ENCODE measurements at places on chromosomes 13 and 19. TPM values are rescaled to one million over a fixed set of nuclear protein-coding genes. Genes with fewer than 3 reads are reported as not detected.

DNA sequence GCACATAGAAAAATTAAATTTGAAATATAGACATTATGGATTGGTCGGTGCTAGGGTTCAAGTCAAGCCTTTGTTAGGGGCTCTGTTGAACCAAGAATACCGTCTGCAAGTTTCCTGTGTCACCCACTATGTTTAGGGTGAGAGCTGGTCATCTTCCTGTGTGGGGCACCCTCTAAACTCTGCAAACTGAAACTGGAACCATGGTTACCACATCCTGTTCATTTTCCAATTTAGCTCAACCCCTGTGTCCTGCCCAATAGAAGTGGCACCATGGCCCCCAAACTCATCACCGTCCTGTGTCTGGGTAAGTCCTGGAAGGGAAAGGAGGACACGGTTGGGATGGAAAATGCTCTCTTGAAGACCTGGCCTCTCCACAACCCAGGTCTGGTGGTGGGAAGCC lies 29.9 kb downstream of the LAIR2 start:
- DNase-seq = no peak

GRCh38 chr19:8831832-8832131 lies 322 bp downstream of the ZNF558 start:
- no peak for DNase-seq

The SLC1A5 gene
- 7.0 TPM for polyA plus RNA-seq

DNA sequence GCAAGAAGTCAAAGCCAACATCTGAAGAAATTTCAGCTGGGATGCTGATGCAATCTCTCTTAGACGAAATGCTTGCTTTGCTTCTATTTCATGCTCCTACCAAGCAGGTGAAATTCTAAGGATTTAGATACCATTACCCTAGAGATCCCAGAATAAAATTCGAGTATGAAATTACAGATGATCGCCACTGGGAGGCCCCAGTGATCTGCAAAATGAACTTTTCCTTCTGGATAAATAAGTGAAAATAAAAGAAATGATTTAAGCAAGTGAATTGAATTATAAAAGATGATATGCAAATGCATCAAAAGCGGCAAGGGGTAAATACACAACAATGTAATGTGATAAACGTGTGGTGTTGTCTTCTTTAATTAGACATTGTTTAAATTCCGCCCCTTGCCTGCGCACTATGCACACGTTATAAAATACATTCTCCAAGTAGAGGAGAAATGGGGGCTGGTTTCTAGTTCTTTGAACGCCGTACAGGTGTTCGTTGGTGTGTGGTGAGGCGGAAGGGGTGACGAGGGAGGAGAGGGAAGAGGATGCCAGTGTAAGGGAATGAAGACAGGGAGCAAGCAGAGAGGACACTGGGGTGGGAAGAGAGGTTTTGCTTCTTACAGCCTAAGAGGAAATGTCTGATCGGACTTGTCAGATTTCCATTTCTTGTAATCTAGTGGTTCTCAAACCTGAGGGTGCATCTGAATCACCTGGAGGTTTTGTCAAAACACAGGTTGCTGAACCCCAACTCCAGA lies 58.0 kb downstream of the ERCC5 start:
- DNase-seq = peak; percentile 12

The WASF3 gene
- polyA plus RNA-seq = 5.4 TPM

- peak; percentile 9 for DNase-seq
These were observed 260.3 kb downstream of the KCNRG start for GRCh38 chr13:50275392-50276063.

The CEACAM3 gene
- 0.24 TPM for polyA plus RNA-seq

DNA sequence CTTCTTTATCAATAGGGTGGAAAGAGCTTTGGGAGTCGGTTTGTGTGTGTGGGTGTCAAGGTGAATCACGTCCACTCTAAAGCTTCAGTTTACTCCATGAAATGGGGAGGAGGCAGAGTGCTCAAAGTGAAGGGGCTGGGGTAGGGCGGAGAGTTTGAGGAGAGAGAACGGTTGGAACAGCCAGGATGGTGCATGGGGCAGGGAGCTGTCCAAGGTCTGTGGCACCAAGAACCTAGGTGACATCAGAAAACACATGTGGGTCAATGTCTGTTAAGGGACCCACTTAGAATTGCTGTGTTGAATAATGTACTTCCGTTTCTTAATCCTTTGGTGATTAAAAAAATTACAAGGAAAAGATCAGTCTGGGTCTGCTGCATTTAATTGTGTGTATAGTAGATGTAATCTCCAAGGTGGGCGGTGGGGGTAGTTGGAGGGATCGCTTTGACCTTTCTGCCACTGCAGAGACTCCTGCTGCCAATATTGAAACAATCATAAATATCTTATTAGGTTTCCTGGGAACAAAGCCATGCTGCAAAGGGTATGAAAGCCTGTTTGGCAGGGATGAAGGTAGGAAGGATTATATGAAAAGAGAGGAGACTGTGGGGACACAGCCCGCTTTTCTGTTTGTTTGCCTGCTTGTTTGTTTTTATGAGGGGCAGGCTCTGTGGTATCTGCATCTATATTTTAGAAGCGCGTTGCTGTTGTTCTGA lies 122.3 kb downstream of the ATP8A2 start:
- DNase-seq = no peak

The CYP4F2 gene
- polyA plus RNA-seq = 45.1 TPM

The LAIR2 gene
- 0.09 TPM for polyA plus RNA-seq

- DNase-seq = no peak
These were observed 117.7 kb upstream of the ZNF507 start for GRCh38 chr19:32227561-32228165.

The SERP2 gene
- 12.3 TPM for polyA plus RNA-seq

The TPTE2 gene
- polyA plus RNA-seq = 0.18 TPM

DNA sequence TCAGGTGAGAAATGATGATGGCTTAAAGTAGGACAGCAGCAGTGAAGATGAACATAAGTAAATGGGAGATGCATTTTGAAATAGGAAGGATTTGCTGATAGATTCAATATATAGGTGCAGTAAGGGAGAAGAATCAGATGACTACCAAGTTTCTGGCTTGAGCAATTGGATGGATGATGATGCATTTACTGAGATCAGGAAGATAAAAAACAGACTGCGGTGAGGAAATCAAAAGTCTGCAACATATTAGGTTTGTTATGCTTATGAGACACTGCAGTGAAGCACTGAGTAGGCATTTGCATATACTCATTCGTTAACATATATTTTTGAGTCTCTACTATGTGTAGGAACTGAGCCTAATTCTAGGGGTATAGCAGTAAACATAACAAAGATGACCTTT lies 184.2 kb downstream of the LACC1 start:
- DNase-seq = no peak

DNA sequence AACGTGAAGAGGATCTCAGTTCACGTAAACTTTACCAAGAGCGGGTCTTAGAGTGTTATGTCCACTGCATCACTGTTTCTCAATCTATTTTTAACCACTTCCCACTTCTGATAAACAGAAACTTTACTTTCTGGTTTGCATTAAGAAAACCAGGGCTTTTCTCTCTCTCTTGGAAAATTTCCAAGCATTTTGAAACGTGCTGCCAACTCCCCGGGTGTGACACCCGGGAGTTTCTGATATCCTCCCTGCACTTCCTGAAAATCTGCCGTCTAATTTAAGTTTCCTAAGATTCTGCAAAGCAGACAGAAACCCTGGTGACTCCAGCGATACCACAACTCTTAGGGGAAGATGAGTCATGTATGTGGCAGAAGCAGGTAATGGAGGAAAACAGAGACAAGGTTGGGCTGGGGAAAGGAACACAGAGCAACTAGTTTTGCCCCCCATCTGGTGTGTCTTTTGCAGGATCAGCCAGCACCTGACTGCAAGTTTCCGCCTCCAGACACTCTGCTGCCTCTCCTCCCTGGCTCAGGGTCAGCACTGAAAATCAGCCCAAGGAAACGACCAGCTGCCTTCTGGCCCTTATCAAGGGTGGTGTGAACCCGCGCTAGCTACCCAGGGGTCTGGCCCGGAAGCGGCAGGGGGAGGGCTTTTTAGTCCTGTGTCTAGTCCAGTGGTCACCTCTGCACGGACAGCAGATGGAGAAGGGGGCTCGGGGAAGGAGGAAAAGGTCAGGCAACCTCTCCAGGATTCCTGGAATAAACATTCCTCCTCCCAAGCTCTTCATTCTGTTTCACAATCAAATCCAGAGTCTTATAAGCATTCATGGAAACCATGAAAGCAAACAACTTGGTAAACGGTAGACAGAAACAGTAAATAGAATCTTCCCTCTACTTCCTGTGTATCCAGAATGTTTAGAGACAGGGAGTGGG lies 11.3 kb upstream of the FFAR2 start:
- peak; percentile 62 for DNase-seq

- no peak for DNase-seq
These were observed 41.0 kb downstream of the ANKRD10 start for GRCh38 chr13:110873639-110874507.

- DNase-seq = no peak
These were observed 255.7 kb downstream of the DLEU7 start for GRCh38 chr13:50587645-50588373.

DNA sequence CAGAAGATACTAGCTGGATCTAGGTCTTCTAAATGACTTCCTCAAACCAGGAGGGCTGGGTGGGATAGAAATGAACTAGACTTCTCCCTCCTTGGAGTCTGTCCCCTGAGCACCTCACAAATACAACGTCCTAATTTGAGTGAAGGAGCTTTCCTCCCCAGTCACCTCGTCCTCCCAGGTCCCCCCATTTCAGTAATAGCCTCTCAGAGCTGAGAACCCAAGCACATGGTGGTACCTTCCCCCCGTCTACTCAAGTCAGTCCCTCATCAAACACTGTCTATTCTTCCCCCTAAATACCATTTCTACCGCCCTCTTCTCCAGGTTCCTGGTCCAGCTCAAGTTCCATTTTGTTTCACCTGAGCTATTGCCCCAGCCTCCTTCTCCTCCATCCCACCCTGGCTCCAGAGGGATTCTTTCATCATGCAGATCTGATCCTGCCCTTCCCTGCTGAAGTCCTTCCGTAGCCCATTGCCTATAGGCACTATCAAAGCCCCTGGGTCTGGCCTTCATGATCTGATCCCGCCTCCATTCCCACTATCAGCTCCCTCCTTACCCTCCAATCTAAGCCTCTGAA lies 5.3 kb upstream of the PRKCG start:
- DNase-seq = no peak

The APOC4 gene
- not detected for polyA plus RNA-seq

- DNase-seq = no peak
These were observed 5.1 kb upstream of the TGFBR3L start for GRCh38 chr19:7909471-7910067.

GRCh38 chr19:1745589-1746031 lies 7.7 kb upstream of the ONECUT3 start:
- DNase-seq = no peak

- no peak for DNase-seq
These were observed 107.2 kb downstream of the URI1 start for GRCh38 chr19:30049226-30049625.

The ESD gene
- 121 TPM for polyA plus RNA-seq

GRCh38 chr19:50686310-50687032 lies 33.1 kb downstream of the SHANK1 start:
- no peak for DNase-seq

- DNase-seq = no peak
These were observed 82.0 kb upstream of the SHISA2 start for GRCh38 chr13:26133851-26134250.

The MBD3L3 gene
- polyA plus RNA-seq = not detected

Measured in small intestine (tissue), 16 donors.